ENCODE measurements at places on chromosomes 7 and 10. TPM values are rescaled to one million over a fixed set of nuclear protein-coding genes. Genes with fewer than 3 reads are reported as not detected.

DNA sequence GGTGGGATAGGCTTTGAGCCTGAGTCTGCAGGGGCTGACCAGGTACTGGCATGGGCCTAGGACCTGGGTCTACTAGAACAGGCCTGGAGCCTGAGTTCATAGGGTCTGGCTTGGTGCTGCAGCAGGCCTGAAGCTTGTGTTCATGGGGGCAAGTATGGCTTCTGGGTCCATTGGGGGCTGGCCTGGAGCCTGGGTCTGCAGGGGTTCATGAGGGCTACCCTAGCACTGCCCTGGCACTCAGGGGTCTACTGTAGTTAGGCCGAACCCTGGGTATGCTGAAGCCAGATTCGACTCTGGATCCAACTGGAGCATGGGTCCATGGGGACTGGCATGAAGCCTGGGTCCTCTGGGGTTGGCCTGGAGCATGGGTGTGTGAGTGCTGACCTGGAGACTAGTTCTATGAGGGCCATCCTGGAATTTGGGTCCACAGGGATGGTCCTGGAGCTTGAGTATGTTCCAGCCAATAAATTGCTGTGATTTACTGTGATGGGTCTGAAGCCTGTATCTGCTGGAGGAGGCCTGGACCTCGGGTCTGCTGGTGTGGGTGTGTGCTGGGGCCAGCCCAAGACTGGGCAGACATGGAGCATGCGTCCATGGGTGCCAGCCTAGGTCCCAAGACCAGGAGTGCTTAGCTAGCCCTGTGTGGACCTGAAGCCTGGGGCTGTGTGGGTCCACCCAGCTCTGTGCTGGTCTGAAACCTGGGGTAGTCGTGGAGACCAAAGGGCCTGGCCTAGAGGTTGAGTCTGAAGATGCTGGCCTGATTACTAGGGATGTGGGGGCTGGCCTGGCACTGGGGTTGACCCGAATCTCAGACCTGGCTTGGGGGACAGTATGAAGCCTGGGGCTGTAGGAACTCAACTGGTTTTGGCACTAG, 235.5 kb downstream of the NXPH1 start:
- DNase-seq = no peak
- H3K4me3 ChIP-seq = no peak overlapping the region
- H3K36me3 ChIP-seq = no peaks in the 10 kb centered on the region
- H3K27ac ChIP-seq = no peak overlapping the region

GRCh38 chr7:130333832-130334231, 10.8 kb upstream of the CPA5 start:
- H3K27me3 ChIP-seq = no peaks in the 10 kb centered on the region
- DNase-seq = no peak
- no peak overlapping the region for H3K27ac ChIP-seq
- H3K4me1 ChIP-seq = peaks cover 9% of the 10 kb centered on the region
- H3K36me3 ChIP-seq = no peaks in the 10 kb centered on the region

DNA sequence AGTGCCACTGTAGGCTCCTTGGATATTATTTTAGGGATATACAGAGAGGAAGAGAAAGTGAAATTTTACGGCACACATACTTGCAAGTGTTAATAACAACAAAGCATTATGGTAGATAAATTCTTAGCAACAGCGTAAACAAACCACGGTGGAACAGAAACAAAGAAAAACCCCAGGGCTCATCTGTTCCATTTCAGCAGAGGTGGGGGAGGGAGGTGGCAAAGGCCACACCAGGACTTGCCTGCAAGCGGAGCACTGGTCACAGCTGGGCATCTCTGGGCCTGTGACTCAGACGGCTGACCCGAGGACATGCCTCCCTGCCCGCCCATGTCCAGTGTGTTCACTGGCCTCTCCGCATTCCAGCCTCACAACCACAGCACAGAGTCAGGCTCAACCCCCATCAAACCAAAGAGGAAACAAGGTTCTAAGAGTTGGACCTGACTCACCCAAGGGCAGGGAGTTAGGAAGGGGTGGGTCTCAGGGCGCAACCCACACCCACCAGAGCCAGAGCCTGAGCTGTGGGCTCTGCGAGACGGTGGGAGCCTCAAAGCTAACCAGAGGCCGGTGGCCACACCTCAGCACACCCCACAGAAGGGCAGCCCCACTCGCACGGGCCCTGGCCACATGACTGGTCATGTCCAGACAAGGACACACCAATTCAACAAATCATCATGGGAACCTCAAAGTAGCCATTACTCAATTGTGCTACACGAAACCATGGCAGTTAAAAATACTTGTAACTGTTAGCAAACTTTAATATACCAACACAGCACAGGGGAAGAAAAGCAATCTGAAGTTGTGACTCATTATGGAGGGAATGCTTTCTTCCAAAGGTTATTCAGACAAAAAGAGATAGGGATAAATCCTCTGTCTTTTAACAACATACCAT, 10.7 kb downstream of the ESYT2 start:
- H3K27me3 ChIP-seq = no peaks in the 10 kb centered on the region
- H3K36me3 ChIP-seq = peaks cover 8% of the 10 kb centered on the region
- H3K4me3 ChIP-seq = peak overlapping the region; percentile 48
- H3K4me1 ChIP-seq = peaks cover 81% of the 10 kb centered on the region
- peak; percentile 99 for DNase-seq

- no peaks in the 10 kb centered on the region for H3K27me3 ChIP-seq
- 0 out of 2 replicates have a peak, but pooled peaks cover 6% of the 10 kb centered on the region for H3K36me3 ChIP-seq
- H3K4me1 ChIP-seq = no peaks in the 10 kb centered on the region
- DNase-seq = no peak
- H3K27ac ChIP-seq = no peak overlapping the region
Observed at GRCh38 chr10:74718208-74718607, 108.2 kb upstream of the KAT6B start.

LIPJ gene
- total RNA-seq = not detected

DNA sequence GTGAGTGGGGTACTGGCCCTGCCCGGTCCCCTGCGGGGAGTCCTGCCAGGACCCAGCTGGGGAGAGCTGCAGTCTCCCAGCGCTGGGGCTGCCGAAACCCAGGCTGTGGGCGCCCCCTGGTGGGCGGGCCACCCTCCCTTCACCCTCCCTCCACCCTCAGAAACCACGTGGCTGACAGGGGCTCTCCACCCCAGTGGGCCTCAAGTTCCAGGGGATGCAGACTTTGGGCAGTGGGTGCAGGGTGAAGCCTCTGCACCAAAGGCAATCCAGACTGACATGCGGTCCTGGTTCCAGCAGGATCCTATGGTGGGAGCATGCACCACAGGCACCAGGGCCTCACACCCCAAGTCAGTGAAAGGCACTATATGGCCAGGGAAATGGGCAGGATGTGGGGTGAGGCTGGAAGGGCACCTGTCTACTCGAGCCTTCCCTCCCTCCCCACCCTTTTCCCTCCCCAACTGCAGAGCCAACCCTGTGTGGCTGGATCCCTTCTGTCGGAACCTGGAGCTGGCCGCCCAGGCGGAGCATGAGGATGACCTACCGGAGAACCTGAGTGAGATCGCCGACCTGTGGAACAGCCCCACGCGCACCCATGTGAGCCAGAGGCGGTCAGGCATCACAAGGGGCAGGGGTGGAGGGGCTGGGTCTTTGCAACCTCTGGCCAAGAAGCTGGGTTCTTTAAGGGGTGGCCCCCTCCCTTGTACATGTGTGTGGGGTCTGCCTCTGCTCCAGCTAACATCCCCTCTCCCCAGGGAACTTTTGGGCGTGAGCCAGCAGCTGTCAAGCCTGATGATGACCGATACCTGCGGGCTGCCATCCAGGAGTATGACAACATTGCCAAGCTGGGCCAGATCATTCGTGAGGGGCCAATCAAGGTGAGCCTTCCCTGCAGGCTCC, 38.8 kb downstream of the PSAP start:
- H3K27me3 ChIP-seq = no peaks in the 10 kb centered on the region
- H3K27ac ChIP-seq = no peak overlapping the region
- DNase-seq = peak; percentile 71
- no peaks in the 10 kb centered on the region for H3K4me1 ChIP-seq

GRCh38 chr7:70855373-70855772, 276.6 kb upstream of the GALNT17 start:
- H3K27me3 ChIP-seq = no peaks in the 10 kb centered on the region
- H3K36me3 ChIP-seq = no peaks in the 10 kb centered on the region
- no peak overlapping the region for H3K4me3 ChIP-seq

DNA sequence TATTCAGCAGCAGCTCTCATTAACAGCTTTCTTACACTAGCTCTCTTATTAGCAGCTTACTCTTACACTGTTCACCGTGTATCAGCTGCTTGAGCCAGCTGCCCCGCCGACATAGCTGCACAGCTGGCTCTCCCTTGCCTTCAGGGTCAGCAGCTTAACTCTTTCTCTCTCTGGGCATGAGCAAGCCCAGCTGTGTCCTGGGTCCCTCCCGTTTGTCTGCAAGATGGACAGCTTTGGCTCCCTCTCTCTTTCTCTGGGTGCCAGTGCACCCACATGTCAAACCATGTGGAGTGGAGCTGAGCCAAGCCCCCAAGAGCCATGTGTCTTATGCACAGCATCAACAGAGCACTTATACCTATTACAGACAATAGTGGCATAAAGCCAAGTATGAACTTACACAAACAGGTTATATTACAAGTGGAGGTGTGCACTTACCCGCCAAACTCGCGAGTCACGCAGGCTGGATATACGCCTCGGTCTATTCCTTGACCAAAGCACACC, 35.7 kb upstream of the MTPAP start:
- H3K27ac ChIP-seq = no peak overlapping the region
- H3K36me3 ChIP-seq = no peaks in the 10 kb centered on the region
- DNase-seq = peak; percentile 44
- peaks cover 6% of the 10 kb centered on the region for H3K4me1 ChIP-seq
- no peaks in the 10 kb centered on the region for H3K27me3 ChIP-seq

- no peak overlapping the region for H3K27ac ChIP-seq
- H3K27me3 ChIP-seq = no peaks in the 10 kb centered on the region
Observed at GRCh38 chr7:91837397-91838070, 43.0 kb downstream of the MTERF1 start.

DNA sequence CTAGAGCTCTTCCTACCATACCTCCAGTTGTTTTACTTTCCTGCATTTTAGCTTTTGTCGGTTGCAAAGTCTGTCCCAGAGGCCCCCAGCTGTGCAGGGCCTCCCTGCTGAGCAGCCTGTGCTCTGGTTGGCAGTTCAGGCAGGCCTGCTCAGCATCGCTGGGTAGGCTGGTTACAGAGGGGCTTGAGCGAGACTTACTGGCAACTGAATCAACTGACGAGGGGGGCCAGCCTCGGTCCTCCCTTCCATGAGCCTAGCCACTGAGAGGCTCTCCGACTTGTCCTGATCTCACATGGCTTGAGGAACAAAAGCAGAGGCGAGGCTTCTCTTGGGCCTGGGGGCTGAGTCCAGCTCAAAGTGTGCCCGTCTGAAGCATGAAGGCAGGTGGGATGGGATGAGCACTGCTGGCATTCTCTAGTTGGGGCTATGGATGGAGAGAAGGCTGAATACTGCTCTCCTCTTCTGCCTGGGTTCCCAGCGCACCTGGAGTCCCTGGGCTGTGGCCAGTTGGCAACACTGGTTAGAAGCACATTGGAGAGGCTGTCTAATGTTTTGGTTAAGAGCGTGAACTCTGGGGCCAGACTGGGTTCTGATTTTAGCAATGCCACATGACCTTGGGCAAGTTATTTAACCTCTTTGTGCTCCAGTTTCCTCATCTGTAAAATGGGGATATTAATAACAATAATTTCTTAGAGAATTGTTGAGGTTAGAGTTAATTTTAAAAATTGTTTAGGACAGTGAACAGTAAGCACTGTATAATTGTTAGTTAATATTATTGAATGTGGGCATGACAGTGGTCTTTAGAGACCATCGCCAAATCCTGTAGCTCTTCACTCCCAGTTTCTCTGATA, 6.9 kb upstream of the SFRP5 start:
- H3K27ac ChIP-seq = no peak overlapping the region
- H3K27me3 ChIP-seq = no peaks in the 10 kb centered on the region
- no peak overlapping the region for H3K4me3 ChIP-seq
- DNase-seq = no peak
- no peaks in the 10 kb centered on the region for H3K36me3 ChIP-seq
- no peaks in the 10 kb centered on the region for H3K4me1 ChIP-seq

H2BK1 gene
- not detected for total RNA-seq

GRCh38 chr7:26686448-26686981, 177.9 kb downstream of the SKAP2 start:
- DNase-seq = no peak
- H3K36me3 ChIP-seq = 0 out of 2 replicates have a peak, but pooled peaks cover 4% of the 10 kb centered on the region
- no peak overlapping the region for H3K4me3 ChIP-seq
- H3K27ac ChIP-seq = no peak overlapping the region
- H3K27me3 ChIP-seq = no peaks in the 10 kb centered on the region
- no peaks in the 10 kb centered on the region for H3K4me1 ChIP-seq
